ENCODE measurements at places on chromosomes 7 and 10.

DNA sequence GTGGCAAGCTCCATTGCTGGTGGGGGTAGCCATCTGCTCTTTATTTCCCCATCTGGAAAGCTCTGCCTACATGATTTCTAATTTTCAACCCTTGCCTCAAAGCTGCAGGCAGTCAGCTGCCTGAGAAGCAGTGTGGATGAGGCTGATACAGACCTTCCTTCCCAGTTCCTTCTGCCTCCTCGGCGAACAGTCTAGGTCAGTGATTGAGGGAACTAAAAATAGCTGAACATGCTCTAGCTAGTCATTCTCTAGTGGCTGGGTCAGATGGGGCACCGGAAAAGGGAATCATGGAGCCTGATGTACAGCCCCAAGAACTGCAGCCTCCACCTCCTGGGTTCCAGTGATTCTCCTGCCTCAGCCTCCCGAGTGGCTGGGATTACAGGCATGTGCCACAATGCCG, 48.7 kb downstream of the NAMPT start:
- no peak for DNase-seq

DNA sequence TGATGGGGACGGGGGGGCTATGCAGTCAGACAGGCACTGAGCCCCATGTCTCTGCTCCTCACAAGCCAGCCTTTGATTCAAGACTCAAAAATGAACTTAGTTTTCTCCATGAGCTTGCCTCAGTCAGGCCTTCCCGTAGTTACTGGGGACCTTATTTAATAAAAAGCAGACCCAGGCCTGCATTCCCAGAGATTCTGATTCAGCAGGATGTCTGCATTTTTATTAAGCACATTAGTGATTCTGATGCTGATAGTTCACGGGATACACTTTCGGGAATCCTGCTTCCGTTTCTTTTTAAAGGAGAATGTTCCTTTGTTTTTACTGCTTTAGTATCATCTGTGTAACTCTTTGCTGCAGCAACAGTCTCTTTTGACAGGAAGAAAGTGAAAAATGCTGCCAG, 28.3 kb upstream of the PLPP4 start:
- DNase-seq = no peak

GRCh38 chr10:70109064-70109729, 23.4 kb downstream of the AIFM2 start:
- no peak for DNase-seq

DNA sequence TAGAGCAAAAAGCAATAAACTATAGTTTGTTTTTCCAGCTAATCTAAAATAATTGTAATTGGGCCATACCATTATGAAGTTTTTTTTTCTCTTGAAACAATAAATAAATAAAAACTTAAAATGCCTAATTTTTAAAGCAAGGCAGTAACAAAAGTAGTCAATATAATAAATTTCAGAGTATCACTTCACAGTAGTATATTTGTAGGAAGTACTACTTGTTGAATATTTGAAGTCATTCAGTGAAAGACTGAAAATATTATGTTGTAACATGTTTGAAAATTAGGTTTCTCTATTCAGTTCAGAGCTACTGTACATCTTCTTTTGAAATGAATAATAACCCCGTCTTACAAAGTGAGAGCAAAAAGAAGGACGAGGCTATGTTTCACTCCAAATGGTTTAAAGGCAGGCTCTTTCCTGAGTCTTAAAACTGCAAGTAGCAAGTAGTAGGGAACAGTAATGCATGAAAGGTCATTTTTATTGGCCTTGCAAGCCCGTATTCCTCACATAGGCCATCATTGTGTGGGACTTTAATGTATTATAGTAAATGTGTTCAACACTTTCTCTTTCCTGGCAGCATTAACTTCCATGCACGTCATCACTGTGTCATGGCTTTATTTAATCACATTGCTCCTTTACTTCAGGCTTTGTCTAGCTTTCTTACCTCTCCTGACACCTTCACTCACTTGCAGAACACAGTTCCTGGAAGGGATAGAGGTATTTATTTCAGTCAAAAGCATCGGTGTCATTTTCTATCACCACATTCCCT, 141.4 kb downstream of the VTI1A start:
- no peak for DNase-seq

GRCh38 chr10:92413011-92413410, 122.0 kb downstream of the MARCHF5 start:
- DNase-seq = no peak

GRCh38 chr7:38007096-38007495, 86.7 kb downstream of the EPDR1 start:
- no peak for DNase-seq

DNA sequence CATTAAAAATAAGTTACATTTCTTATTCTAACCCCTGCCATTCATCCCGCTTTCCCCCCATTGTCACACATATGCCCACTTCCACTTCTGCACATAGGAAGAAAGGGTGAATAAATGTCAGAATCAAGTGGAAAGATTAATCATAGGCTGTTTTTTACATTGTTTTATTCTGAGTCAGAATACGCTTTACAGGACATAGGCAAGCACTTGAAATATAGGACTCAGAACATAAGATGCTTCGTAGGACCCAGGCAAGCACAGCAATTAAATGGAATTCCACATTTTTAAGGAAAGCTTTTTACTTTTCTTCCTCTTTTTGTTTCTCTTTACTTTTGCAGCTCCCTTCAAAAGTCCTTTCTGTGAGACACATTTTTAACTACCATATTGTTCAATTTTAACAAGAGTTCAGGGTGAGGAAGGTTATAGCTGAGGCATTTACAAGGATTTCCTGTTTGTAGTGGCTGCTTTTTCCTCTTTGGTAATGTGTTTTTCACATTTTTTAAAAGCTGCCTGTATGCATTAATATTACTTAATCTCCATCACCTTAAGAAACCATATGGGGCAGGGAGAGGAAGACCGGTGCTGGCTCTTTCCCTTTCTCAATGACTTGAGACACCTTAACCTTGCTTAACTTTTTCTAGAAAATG, 130.0 kb downstream of the TES start:
- no peak for DNase-seq

GRCh38 chr7:13727279-13727678, 262.2 kb downstream of the ETV1 start:
- no peak for DNase-seq

GRCh38 chr7:10696064-10696463, 277.6 kb upstream of the PHF14 start:
- peak; percentile 12 for DNase-seq

DNA sequence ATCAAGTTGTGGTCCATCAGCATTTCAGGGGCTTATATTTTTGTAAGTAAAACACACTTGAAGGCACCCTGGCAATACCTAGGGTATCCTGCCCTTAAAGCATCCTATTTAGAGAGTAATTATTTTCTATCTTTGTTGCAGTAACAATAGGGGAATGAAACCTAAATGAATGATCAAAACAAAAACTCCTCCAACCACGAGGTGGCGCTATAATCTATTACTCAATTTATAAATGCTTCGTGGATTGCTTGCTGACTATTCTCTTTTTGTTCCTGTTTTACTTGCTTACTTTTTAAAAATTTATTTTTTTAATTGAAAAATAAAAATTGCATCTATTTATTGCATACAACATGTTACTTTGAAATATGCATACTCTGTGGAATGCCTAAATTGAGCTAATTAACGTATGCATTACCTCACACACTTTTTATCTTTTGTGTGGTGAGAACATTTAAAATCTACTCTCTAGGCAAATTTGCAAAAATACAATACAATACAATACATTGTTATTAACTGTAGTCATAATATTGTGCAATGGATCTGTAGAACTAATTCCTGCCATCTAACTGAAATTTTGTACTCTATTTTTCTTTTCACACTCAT, 147.7 kb upstream of the BMPER start:
- peak; percentile 32 for DNase-seq

DNA sequence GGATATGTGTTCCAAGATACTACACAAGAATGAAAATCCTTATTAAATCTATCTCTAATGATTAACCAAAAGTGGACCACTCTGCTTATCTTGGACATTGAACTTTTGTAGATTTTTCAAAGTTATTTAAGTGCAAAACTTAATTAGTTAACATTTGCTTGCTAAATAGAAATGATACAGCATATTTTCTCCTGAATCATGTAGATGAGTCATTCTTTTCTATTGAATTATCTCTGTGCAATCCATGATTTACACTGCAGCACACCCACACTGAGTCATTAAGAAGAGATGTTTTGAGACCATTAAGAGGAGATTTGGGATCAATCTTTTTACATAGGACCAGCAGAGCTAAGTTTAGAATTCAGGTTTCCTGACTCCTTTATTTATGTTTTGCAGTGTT, 6.6 kb upstream of the ABCC2 start:
- no peak for DNase-seq

- DNase-seq = no peak
These were observed 256.2 kb upstream of the NFE2L3 start for GRCh38 chr7:25895792-25896171.

DNA sequence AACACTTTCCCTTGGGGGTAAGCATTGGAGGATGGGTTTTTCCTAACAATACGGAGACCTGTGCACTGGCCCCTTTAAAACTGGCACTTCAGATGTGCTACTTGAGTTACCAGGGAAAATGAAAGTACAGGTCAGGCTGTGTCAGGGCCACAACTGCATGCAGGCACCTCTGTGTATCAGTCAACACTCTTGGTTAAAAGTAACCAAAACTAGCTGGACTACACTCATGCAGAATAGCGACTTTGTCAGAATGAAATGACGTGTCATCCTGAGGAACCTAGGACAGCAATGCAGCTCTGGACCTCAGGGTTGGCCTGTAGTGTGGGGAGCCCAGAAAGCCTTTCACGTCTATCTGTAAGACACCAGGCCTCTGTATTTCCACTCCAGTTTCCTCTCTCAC, 33.8 kb upstream of the SMKR1 start:
- DNase-seq = no peak

- no peak for DNase-seq
These were observed 80.3 kb downstream of the RAMP3 start for GRCh38 chr7:45237788-45238461.

DNA sequence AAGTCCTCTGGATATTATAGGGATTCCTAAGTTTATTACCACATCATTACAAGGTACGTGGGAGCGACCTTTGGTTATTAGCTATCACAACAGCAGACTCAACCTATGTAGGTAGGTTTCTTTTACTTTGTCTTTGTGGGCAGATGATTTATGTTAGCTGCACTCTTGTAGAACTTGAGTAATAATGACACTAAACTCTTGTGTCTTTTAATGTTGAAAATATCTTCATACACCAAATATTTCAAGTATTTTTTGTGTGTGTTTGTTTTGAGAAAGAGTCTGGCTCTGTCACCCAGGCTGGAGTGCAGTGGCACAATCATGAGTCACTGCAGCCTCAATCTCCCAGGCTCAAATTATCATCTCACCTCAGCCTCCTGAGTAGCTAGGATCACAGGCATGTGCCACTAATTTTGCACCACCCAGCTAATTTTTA, 19.2 kb upstream of the SUPV3L1 start:
- DNase-seq = no peak

- DNase-seq = no peak
These were observed 96.8 kb downstream of the ZMYND11 start for GRCh38 chr10:232061-232460.

DNA sequence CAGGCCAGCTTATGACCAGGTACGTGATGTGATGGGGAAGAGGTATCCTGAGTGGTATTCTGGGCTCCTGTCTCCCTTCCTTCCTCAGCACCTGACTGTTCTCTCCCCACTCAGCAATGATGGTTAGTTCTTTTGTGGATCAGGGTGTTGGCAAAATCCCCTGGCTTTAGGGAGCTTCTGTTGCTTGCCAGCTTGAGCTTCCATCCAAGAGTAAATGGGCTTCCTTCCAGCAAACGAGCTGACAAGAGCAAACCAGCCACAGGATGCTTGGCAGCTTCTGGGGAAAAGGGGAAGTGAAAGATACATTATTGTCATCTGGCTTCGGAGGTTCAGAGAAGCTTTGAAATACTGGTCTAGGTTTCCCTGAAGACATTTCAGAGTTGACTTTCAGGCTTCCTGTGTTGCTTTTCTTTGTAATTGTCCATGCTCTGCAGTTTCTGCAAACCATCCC, 5.2 kb downstream of the DUSP5 start:
- no peak for DNase-seq

DNA sequence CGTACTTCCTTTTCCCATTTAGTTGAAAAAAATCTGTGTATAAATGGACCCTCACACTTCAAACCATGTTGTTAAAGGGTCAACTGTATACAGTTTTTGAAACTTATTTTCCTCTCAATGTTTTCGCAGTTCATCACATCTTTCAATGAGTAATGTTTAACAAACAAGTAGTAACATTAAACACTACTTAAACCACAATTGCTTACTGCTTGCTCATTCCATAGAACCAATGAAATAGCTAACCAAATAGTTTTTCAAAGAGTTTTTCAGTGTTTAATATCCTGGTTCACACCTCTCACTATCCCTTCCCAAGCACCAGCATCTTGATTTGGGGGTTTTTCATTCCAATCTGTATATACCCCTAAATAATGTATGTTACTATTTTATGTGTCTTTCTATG, 9.1 kb downstream of the SEM1 start:
- DNase-seq = no peak

- DNase-seq = peak; percentile 86
These were observed 15.2 kb upstream of the CPA1 start for GRCh38 chr7:130365088-130365487.

DNA sequence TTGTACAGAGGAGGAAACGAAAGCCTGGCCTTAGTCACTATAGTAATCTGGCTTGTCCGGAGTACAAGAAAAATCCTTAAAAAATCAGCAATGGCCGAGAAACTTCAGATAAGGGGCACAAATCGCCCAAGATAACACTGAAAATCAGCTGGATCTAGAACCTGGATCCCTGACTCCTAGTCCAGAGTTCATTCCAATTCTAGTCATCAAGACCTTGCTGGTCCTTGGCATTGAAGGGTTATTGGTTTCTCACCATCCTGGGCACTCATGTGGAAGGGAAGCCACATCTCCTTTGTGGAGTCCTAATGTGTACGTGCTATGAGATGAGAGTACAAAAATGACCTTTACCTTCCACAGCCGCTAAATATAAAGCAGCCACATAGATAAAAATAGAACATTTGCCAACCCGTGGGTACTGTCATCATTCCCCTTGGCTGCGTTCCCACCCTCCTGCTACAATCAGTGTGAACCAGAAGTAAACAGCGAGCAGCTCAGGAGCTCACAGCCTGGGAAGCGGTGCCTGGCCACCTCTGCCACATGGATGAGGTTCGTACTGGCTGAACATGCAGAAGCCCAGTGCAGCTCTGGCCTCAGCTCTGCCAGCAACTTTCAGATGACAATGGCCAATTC, 116.0 kb upstream of the PDLIM1 start:
- no peak for DNase-seq

DNA sequence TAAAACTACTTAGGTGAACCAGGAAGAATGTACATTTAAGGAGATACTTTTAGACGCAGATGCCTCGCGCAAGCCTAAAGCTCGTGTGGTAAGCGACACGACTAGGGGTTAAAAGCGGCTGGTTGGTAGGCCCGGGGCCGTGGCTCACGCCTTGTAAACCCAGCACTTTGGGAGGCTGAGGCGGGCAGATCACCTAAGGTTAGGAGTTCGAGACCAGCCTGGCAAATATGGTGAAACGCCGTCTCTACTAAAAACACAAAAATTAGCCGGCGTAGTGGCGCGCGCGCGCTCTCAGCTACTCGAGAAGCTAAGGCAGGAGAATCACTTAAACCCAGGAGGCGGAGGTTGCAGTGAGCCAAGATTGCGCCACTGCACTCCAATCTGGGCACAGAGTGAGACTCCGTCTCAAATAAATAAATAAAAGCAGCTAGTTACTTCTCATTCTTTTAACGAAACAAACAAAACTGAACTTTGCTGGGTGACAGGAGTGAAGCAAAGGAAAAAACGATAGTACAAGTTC, 879 bp downstream of the NUDT5 start:
- DNase-seq = peak; percentile 27

GRCh38 chr10:47277352-47278151, 22.4 kb upstream of the GDF10 start:
- DNase-seq = no peak

Measured in NCI-H1417 (cell line).